ENCODE measurements at places on chromosomes 7 and 10.
A peak's percentile ranks its signal among the peaks of the same experiment; 100 is the strongest.

DNA sequence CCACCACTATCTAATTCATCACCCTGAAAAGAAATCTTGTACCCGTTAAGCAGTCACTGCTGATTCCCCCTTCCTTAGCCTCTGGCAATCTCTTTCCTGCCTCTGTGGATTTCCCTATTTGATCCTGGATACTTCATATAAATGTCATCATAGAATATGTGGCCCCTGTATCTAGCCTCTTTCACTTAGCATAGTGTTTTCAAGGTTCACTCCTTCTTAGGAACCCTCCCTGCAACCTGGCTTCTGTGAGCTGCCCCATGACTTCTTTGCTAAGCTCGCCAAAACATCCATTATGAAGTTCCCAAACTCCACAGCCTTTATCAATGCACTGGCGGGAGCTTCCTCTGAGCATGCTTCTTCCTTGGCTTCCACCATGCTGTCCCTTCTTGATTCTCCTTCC lies 70.8 kb upstream of the PDZD8 start:
- no peak for DNase-seq

DNA sequence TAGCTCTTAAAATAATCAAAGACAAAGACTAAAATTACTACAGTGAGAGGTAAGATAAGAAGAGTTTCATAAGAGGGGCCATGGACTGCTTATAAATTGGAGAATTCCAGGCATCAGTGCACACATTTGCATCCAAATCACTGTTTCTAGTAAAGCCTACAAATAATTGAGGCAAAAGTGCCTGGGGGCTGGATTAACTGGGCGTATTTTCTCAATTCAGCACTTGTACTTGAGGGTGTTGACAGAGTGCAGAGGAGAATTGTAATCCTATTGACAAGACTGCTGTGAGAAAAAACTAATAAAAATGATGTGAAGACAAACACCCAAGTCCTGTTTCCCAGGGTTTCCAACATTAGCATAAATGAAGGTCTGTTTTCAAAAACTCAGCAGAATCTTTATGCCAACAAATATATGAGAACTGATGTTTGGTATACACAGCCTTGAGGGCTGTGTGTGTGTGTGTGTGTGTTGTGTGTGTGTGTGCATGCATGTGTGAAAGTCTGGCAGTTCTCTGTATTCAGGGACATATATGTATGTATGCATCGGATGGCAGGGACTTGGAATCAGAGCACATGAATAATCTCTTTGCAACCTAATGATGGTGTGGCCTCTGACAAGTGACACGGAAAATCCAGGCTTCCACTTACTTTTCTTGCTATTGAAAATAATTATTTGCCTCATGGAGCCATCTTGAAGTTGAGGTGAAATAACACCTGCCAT lies 182.1 kb upstream of the CDC14C start:
- DNase-seq: no peak

GRCh38 chr7:33705333-33705833 lies 200.0 kb upstream of the BMPER start:
- no peak for DNase-seq

- DNase-seq: no peak
Measured at GRCh38 chr10:78410046-78410965, 376.6 kb downstream of the RPS24 start.

GRCh38 chr7:63899691-63900393 lies 98.8 kb upstream of the ZNF722 start:
- peak; percentile 73 for DNase-seq

GRCh38 chr7:94655126-94655847 lies 646 bp downstream of the SGCE start:
- no peak for DNase-seq

- DNase-seq: no peak
Measured at GRCh38 chr10:133096616-133097269, 9.0 kb downstream of the ADGRA1 start.

GRCh38 chr7:16646472-16647072 lies 591 bp downstream of the BZW2 start:
- no peak for DNase-seq

GRCh38 chr10:16653224-16653623 lies 131.5 kb upstream of the C1QL3 start:
- DNase-seq: no peak

GRCh38 chr10:104450954-104451353 lies 97.3 kb downstream of the CFAP58 start:
- no peak for DNase-seq

GRCh38 chr10:117612113-117612512 lies 69.6 kb downstream of the EMX2 start:
- DNase-seq: no peak

- no peak for DNase-seq
Measured at GRCh38 chr7:26375726-26376174, 84.1 kb downstream of the SNX10 start.
